Lung microvascular endothelial cell (primary cell): ENCODE measurements at places on chromosomes 12 and 14.
A peak's percentile ranks its signal among the peaks of the same experiment; 100 is the strongest.

GRCh38 chr14:38257507-38257906, 1.6 kb upstream of the CLEC14A start:
- DNase-seq: peak; percentile 70

GRCh38 chr12:57203791-57204190, 12.8 kb upstream of the NXPH4 start:
- no peak for DNase-seq

DNA sequence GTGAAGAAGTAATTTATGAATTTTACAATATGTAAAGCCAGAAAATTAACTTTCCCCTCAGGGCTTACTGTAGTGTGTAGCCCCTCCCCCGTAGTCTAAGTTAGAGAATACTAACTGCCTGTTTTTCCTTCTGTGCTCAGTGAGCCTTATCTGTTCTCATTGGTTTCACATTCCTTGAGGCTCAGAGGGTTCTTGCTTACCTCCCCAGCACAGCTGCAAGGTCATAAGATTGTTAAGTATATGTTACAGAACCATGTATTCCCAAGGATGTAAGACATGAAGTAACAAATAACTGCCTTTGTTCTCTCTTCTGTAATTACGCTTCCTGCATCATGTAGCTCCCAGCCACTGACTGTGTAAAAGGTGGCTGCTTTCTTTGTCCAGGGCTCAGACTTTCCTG, 1351.1 kb downstream of the TMEM121 start:
- DNase-seq: no peak

DNA sequence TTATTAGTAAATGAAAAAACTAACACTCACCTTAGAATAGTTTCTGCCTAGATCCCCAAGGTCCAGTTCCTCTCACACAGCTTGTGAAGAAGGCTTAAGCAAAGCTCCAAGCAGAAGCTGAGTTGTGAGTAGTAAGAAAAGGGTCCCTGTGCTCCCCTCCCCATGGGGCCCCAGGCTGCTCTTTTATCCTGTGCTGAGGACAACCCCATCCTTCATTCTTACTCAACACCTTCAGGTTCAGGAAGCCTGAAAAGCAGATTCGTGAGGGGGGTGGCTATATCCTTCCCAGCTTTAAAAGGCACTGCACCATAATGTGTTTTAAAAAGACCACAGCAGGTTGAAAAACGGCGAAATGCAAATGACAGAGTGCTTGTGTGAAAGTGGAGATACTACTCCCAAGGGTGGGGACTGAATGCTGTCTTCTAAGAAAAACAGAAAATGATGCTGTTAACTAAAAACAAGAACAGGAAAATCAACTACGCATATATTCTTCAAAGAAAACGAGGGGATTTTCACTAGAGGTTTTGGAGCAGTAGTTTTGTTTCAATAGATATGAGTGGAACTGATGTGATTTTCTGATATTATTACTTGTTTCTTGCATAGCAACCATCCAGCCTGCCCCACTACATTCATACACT, 182.7 kb downstream of the KTN1 start:
- DNase-seq: no peak

GRCh38 chr12:95637010-95637409, 85.7 kb upstream of the USP44 start:
- no peak for DNase-seq

GRCh38 chr12:132921685-132922084, 34.3 kb upstream of the CHFR start:
- no peak for DNase-seq

DNA sequence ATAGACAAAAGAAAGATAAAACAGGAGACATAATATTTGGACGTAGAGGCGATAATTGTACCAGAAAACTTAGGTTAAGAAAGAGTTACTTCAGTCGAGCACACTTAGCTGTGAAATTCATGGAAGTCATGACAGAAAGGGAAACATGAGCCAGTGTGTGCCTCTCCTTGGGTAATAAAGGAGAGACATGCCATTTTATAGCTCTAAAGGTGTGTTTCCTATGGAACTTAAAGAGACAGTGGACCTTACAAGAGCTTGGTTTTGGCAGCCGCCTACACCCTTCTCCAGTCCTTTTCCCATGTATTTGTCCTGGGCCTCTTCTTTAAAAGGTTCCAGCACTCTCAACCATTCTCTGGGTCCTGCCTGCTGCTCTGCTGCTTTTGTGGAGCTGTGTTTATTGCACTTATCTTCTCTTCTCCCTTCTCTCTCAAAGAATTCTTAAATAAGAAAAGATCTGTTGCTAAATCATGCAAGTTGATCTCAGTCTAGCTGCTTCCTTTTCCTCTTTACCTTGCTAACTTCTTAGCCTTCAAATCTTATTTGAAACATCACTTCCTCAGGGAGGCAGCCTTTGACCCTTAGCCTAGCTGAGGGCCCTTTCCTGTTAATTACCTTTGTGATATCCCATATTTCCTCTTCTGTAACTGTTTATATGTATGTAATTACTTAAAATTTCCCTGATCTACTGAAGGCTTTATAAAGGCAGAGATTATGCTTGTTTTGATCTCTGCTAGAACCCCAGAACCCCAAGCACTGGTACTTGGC, 81.8 kb upstream of the EVL start:
- no peak for DNase-seq

GRCh38 chr12:5473076-5473782, 41.3 kb downstream of the NTF3 start:
- DNase-seq: peak; percentile 45
